ENCODE measurements at places on chromosomes 12 and 14.

- no peak for DNase-seq
These were observed 1003.6 kb downstream of the FSCB start for GRCh38 chr14:43503508-43503907.

GRCh38 chr12:4979737-4980136 lies 63.9 kb upstream of the KCNA5 start:
- DNase-seq: no peak

- DNase-seq: no peak
These were observed 205.2 kb upstream of the EEA1 start for GRCh38 chr12:93134175-93134890.

GRCh38 chr12:124548854-124549378 lies 18.5 kb downstream of the NCOR2 start:
- no peak for DNase-seq

- DNase-seq: no peak
These were observed 67.8 kb downstream of the NTF3 start for GRCh38 chr12:5499566-5500330.

DNA sequence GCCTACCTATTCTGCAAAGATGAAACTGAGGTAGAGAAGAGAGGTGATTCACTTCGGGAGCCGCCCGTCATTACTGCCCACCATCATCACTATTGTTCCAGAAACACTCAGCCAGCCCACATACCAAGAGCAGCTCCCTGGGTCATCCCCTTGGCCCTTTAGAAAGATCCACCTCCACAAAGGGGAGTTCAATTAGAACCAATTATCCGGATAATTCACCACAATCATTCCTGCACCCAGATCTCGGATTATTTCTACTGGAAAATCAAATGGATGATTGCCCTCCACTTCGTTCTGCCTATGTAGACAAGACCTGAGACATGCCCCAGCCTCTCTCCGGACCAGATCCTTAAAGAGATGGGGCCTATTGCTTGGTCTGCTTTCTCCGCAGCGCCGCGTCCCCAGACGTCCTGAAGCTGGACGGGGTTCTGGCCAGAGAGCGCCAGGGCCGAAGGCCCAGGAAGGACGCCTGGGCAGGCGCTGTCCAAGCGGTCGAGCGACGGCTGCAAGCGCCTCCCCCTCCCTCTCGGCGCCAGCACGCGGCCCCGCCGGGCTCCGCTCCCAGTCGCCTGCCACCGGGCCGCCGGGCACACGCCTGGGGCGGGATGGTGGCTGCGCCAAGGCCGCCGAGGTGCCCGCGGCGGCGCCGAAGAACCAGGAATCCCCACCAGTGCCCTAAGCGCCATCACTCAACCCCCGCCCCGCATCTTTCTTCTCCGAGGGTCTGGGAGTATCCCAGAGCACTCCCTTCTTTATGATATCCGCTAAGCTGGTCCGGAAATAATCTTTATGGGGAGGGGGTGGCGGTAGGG lies 1.3 kb upstream of the ASCL1 start:
- no peak for DNase-seq

GRCh38 chr14:22545842-22546721 lies 42.9 kb downstream of the DAD1 start:
- DNase-seq: no peak

GRCh38 chr12:67151886-67152285 lies 117.3 kb upstream of the CAND1 start:
- no peak for DNase-seq

DNA sequence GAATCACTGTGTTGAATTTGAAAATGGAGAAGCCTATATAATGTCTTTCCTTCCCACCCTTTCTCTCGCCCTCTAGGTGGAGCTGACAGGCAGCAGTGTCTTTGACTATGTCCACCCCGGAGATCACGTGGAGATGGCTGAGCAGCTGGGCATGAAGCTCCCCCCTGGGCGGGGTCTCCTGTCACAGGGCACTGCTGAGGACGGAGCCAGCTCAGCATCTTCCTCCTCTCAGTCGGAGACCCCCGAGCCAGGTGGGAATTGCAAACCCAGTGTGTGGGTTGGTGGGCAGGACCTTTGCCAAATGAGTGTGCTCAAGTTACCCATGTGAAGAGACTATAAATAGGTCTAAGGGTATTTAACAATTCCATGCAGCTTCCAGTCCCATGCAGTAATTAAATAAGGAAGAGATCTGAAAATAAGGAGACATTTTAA lies 274.7 kb downstream of the EGLN3 start:
- DNase-seq: no peak

DNA sequence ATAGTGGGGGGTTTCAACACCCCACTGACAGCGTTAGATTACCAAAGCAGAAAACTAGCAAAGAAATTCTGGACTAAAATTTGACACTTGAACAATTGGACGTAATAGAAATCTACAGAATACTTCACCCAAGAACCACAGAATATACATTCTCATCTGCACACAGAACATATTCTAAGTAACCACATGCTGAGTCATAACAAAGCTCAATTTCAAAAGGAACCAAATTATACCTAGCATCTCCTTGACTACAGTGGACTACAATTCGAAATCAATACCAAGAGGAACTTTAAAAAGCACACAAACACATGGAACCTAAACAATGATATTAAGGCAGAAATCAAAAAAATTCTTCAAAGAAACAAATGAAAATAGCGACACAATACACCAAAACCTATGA lies 871.6 kb upstream of the MDGA2 start:
- DNase-seq: no peak

DNA sequence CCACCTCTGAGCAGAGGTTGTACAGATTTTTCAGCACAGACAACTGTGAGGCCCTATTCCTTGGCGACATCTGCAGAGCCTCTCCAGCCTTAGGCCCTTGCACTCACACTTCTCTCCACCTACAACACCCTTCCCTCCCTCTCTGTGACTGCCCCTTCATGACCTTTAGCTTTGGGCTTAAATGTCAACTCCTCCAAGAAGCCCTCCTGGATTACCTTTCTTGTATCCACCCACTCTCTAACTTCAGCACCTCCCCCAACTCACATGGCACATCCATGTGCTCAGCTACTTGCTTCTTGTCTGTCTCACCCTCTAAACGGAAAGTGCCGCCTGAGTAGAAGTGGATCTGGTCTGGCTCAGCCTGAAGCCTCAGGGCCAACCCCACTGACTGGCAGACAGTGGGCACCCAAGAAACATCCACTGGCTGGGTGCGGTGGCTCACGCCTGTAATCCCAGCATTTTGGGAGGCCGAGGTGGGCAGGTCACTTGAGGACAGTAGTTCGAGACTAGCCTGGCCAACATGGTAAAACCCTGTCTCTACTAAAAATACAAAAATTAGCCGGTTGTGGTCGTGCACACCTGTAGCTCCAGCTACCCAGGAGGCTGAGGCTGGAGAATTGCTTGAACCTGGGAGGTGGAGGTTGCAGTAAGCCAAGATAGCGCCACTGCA lies 22.1 kb downstream of the TRPV4 start:
- no peak for DNase-seq

DNA sequence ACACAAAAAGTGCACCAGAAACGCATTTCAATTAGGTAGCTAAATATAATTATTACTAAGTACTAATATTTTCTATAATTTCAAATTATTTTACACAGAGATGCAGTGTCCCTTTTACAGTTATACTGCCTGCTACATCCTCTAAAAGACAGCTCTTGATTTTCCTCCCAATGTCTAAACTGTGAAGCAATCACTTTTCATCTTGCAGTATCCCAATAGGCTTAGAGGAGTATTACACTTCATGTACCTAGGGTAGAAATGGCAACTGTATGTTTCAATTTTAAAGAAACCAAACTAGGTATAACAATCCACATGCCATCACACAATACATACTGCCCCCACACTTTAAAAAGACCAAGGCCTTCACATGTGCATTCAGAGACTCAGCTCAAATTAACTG lies 7.3 kb downstream of the RSRC2 start:
- DNase-seq: no peak

GRCh38 chr12:108403952-108404351 lies 64.8 kb upstream of the CMKLR1 start:
- no peak for DNase-seq

DNA sequence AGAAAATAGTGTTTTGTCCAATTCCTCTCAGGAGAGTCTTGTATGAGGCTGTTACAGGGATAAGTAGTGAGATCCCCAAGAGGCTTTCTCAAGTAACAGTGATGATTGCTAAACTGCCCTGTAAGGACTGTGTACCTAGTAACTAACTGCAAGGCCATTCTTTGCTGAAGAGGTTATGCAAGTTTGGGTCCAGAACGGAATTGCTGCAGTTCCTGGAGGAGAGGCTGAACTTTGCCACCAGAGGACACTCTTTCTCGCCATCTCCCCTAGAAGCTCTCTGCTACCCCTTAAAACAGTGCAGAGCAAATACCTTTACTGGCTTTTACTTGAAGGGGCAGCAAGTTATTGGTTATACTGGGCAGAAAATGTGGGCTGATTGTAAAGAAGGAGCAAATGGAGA lies 180.0 kb downstream of the RBM19 start:
- no peak for DNase-seq

GRCh38 chr14:104559804-104560585 lies 19.6 kb upstream of the C14orf180 start:
- DNase-seq: no peak

- no peak for DNase-seq
These were observed 34.9 kb downstream of the GABARAPL1 start for GRCh38 chr12:10247436-10248058.

GRCh38 chr14:102545461-102546265 lies 36.1 kb upstream of the ANKRD9 start:
- no peak for DNase-seq

DNA sequence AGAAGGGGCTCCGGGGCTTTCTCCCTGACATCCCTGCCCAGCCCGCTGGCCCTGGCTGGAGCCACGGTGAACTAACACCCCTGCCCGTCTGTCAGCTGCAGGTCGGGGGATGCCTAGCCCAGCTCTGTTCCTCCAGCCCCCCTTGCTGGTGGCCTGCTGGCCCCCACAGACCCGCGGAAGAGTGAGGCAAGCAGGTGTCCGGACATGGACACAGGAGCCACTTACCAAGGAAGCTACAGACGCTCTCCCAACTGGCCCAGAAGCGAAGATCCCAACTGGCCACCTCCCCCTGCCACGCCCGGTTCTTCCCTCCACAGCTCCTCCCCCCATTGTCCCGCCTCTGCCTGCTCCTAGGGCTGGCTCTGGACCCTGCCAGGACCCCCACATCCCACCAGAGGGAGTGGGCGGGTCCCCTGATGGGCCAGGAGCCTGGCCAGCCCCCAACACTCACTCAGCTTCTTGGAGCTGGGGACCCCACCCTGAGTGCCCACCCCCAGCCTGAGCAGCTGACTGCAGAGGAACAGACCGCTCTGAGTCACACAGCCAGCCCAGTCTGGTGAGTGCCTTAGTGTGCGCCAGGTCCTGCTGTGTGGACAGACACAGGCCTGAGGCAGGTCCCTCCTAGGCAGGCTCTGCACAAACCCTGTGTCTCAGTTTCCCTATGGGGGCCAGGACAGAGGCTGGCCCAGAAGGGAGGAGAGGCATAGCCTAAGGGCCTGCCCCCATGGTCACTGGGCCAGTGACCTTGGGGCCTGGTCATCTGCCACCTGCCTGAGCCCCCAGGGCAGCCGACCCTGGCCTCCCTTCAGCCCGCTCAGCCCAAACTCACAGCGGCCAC lies 7.7 kb downstream of the AHNAK2 start:
- no peak for DNase-seq

GRCh38 chr14:36660736-36661505 lies 739 bp upstream of the PAX9 start:
- DNase-seq: no peak

DNA sequence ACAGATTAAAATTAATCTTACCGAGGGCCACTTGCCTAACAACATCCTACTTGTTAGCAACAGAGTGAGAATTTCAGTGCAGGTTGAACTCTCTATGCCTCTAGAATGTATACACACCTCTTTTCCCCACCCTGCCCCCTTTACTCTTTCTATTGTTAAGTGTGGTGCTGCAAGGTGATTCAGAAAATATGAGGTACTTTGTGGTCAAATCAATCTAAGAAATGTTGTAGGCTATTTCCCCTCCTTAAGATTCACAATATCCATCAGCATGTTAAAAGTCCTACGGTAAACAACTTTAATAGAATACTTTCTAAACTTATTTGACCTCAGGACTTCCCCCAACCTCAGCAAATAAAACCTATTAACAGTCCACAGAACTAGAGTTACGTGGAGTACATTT lies 106.0 kb downstream of the LMNTD1 start:
- no peak for DNase-seq

DNA sequence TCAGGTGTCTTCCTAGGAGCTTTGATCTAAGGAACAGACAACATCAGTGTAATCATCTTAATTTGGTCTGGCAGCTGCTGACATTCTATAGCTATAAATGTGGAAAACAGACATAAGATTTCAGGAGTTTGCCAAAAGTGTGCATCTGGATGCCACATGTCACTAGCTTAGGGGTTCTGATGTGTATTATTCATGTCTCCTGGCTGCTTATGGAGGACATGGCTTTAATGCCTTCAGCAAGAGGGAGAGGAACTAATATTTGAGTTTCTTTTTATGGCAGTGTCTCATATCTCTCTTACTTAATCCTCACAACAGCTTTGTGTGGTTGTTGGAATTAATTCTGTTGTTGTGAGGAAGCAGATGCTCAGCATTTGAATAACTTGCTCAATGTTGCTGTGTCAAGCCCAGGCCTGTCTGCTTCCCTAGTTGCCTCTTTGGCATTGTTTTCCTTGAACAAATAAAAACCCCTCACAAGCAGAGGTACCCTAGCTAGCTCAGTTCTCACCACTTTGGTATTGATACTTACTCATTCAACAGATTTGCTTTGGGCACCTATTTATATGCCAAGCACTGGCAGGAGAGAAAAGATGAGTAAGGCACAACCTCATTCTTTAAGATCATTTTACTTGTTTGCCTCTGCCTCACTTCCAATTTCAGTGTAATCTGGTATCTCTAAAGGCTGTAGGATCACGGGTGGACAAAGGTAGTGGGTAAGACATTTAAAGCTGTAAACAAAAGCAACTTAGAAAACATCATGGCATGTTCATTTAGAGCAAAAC lies 39.8 kb upstream of the EID3 start:
- no peak for DNase-seq

DNA sequence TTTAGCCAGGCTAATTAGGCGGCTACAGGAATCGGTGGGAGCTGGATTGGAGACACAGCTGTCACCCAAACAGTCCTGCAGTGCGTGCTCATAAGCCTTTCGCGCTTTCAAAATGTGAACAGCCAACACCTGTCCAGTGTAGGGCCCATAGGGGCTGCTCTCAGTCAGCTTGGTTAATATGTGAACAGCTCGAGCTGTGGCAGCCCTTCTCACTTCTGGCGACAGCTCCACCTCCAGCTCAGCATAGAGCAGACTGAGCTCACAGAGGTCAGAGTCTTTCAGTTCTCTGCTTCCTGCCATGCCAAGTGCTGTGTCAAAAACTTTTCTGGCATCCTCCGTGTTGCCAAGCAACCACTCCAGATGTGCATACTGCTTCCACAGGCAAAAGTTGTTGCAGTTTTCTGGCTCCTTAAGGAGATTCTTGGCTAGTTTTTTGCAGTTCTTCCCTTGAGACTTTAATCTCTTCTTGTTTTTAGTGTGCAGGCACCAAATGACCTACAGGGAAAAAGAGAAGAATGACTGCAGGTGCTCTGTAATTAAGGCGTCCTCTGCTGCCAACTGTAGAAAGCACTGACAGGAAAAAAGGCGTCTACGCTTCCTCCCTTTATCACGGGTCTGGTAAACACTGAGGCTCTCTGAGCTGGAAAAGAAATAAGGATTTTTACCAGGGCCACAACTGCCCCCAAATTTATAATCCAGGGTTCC lies 32.5 kb downstream of the PSMC1 start:
- DNase-seq: no peak
